ENCODE measurements at places on chromosomes 2 and 18. TPM values are rescaled to one million over a fixed set of nuclear protein-coding genes. Genes with fewer than 3 reads are reported as not detected.

Gene ALKAL2
- 3.0 TPM for total RNA-seq

Gene EHD3
- 7.0 TPM for total RNA-seq

Gene PROM2
- 3.0 TPM for total RNA-seq

Gene IDH1
- total RNA-seq: 78.4 TPM

Gene SERPINB12
- total RNA-seq: not detected

Gene CDH2
- total RNA-seq: 11.1 TPM

Gene TGFA
- 11.8 TPM for total RNA-seq

Gene CCDC178
- 4.6 TPM for total RNA-seq

Gene SKOR2
- not detected for total RNA-seq

Gene CCDC150
- 5.8 TPM for total RNA-seq

Gene ANKRD62
- total RNA-seq: not detected

Gene EVX2
- total RNA-seq: not detected

Gene SALL3
- 0.09 TPM for total RNA-seq

Gene CCDC68
- total RNA-seq: 8.6 TPM

Gene E2F6
- 14.1 TPM for total RNA-seq

Gene TDRD15
- 0.13 TPM for total RNA-seq

Gene KLF11
- 23.5 TPM for total RNA-seq

Gene SIX3
- total RNA-seq: not detected

Gene FBXO48
- total RNA-seq: 2.1 TPM

Gene RASGRP3
- total RNA-seq: 16.0 TPM

Gene LINC00305
- total RNA-seq: not detected

Gene TXNDC9
- 22.2 TPM for total RNA-seq

Gene TRIM54
- total RNA-seq: 0.31 TPM

Gene UGT1A1
- not detected for total RNA-seq

All from sciatic nerve (tissue), 2 donors.